ENCODE measurements at places on chromosomes 4 and X. TPM values are rescaled to one million over a fixed set of nuclear protein-coding genes. Genes with fewer than 3 reads are reported as not detected.
A peak's percentile ranks its signal among the peaks of the same experiment; 100 is the strongest.

The BANK1 gene
- 3.3 TPM for total RNA-seq

The IBSP gene
- not detected for total RNA-seq

- DNase-seq = no peak
- H3K27me3 ChIP-seq = no peaks in the 10 kb centered on the region
- H3K36me3 ChIP-seq = no peaks in the 10 kb centered on the region
- H3K27ac ChIP-seq = peak overlapping the region; percentile 95
Measured at GRCh38 chr4:7904952-7905915, 34.4 kb downstream of the AFAP1 start.

GRCh38 chrX:72254816-72255215 is 16.0 kb upstream of the ERCC6L start:
- no peaks in the 10 kb centered on the region for H3K36me3 ChIP-seq
- no peak overlapping the region for H3K4me3 ChIP-seq
- H3K4me1 ChIP-seq = peaks cover 5% of the 10 kb centered on the region
- no peak for DNase-seq
- no peaks in the 10 kb centered on the region for H3K27me3 ChIP-seq

DNA sequence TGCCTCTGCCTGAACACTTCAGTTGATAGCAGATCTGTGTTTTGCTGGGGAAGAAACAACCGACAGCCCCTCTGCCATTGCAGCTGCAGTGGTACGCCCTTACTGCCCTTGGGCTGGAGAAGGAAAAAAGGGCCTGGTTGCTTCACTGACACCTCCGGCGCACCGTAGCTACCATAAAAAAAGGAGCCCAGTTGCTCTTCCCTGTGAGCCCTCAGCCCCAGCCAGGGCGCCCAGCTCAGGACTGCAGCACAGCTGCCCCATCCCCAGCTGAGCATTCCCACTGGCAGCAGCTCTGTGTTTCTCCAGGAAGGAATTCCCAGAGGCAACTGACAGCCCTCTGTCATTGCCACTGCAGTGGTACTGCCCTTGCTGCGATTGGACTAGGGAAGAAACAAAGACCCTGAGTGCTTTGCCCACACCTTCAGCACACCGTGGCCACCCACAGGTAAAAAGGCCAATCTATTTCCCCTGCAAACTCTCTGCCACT is 142.7 kb downstream of the DKK2 start:
- H3K4me1 ChIP-seq = no peaks in the 10 kb centered on the region
- H3K27me3 ChIP-seq = no peaks in the 10 kb centered on the region
- H3K4me3 ChIP-seq = no peak overlapping the region
- no peak overlapping the region for H3K27ac ChIP-seq

- H3K4me3 ChIP-seq = no peak overlapping the region
- DNase-seq = no peak
- H3K4me1 ChIP-seq = no peaks in the 10 kb centered on the region
- no peaks in the 10 kb centered on the region for H3K27me3 ChIP-seq
- no peak overlapping the region for H3K27ac ChIP-seq
- H3K36me3 ChIP-seq = no peaks in the 10 kb centered on the region
Measured at GRCh38 chrX:10050481-10050880, 83.3 kb downstream of the CLDN34 start.

DNA sequence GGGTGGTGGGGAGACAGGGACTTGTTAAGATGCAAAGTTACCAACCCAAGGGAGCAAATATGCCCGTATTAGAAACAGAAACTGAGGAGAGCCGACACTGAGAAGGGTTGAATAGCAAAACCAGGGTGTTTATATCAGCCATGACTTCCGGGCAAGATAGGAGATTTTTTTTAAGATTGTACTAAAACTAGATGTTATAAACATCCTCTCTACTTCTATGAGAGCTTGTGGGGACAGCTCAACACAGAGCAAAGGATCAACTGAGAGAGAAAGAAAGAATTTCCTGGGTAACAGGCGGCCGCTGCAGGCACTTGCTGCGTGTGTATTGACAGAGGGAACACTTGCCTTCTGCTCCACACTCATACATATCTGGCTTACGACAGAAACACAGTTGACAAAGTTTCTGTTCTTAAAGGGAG is 49.1 kb upstream of the FBXW7 start:
- H3K36me3 ChIP-seq = no peaks in the 10 kb centered on the region
- H3K27ac ChIP-seq = no peak overlapping the region
- H3K4me1 ChIP-seq = no peaks in the 10 kb centered on the region
- H3K4me3 ChIP-seq = no peak overlapping the region
- no peak for DNase-seq

All from Panc1 (cell line).